Neural crest cell (in vitro differentiated cells): ENCODE measurements at places on chromosomes 3 and 15. TPM values are rescaled to one million over a fixed set of nuclear protein-coding genes. Genes with fewer than 3 reads are reported as not detected.

DNA sequence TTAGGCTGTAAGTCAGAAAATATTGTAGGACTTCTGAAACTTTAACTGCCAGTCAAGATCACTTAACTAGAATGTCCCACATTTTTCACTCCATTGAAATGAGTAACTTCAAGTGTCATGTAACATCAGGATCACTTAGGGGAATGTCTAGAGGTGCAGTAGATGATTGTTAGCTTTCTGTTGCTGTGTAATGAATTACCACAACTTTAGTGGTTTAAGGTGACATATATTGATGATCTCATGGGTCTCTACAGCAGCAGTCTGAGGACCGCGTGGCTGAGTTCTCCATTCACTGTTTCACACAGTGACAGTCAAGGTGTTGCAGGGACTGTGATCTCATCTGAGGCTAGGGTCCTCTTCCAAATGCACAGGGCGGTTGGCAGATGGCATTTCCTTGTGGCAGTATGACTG, 82.7 kb downstream of the SLC25A26 start:
- DNase-seq = no peak

GRCh38 chr3:113265231-113265630, 53.9 kb downstream of the BOC start:
- DNase-seq = no peak

DNA sequence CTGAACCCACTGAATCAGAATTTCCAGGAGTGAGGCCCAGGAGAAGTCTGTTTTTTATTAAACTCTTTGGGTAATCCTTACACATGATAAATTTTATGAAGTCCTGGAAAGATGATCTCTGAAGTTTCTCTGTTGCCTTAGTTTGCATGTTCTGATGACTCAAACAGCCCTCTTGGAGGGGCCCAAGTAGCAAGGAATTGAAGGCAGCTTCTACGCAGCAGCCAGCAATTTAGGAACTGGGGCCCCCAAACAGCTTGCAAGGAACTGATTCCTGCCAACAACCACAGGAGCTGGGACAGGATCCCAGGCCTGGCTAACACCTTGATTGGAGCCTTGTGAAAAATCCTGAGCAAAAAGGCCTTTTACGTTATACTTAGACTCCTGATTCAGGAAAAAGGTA, 5.4 kb upstream of the ACP3 start:
- DNase-seq = no peak

STAC gene
- 0.93 and 1.3 TPM in 2 replicates for total RNA-seq

GRCh38 chr3:186094696-186095425, 14.0 kb downstream of the ETV5 start:
- DNase-seq = no peak

DNA sequence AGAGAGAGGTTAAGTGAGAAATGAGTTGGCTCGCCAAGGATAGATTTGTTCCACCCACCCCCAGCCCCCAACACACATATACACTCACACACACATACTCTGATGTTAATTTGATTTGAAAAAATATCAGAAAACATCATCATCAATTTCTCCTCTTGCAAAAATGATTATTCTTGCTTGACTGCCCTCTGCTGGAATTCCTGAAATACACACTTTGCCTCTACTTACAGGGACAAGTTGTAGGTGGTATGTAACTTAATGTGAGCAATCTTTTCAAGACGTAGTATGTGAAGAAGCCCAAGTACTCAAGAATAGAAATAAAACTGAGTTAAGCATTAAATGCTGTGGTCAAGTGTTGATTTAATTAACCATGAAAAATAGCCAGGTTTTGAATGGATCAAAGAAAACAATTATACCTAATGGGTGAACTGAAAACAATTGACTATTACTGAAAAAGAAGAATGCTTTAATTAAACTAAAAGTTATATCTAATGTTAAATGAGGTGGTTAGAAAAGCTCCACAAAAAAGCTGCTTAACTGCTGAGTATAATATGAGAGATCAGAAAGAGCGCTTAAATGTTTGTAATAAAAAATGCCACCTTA, 46.6 kb upstream of the MDFIC2 start:
- peak; percentile 16 for DNase-seq

ACP3 gene
- total RNA-seq = not detected in 2 replicates

- DNase-seq = no peak
Observed at GRCh38 chr3:139764936-139765335, 87.2 kb upstream of the NMNAT3 start.

KBTBD13 gene
- not detected in 2 replicates for total RNA-seq

DNA sequence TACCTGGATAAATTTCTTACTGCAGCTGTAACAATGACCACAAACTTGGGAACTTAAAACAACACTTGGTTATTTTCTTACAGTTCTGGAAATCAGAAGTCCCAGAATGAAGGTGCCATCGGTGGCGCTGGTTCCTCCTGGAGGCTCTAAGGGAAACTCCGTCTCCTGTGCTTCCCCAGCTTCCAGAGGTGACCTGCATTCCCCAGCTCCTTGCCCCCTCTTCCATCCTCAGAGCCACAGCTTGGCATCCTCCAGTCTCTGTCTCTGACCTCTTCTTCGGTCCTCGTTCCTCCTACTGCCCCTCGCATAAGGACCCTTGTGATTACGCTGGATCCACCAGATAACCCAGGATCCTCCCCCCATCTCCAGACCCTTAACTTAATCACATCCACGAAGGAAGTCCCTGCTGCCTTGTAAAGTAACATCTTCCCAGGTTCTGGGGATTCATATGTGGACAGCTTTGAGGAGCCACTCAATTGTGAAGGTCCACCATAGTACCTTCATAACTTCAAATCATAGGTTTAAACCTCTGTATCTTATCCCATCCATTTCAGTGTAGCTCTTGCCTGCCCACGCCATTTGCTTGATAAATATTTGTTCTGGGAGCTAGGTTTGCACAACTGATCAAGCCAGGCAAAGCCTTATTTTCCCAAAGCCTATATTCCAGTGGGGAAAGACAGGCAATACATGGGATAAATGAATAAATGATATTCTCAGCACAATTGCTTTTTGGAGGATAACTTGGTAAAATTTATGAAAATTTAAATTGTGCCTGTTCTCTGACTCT, 34.8 kb downstream of the KLF15 start:
- DNase-seq = no peak

GRCh38 chr15:79154483-79155135, 64.0 kb upstream of the RASGRF1 start:
- DNase-seq = no peak
